ENCODE measurements at places on chromosomes 6 and 20.
A peak's percentile ranks its signal among the peaks of the same experiment; 100 is the strongest.

DNA sequence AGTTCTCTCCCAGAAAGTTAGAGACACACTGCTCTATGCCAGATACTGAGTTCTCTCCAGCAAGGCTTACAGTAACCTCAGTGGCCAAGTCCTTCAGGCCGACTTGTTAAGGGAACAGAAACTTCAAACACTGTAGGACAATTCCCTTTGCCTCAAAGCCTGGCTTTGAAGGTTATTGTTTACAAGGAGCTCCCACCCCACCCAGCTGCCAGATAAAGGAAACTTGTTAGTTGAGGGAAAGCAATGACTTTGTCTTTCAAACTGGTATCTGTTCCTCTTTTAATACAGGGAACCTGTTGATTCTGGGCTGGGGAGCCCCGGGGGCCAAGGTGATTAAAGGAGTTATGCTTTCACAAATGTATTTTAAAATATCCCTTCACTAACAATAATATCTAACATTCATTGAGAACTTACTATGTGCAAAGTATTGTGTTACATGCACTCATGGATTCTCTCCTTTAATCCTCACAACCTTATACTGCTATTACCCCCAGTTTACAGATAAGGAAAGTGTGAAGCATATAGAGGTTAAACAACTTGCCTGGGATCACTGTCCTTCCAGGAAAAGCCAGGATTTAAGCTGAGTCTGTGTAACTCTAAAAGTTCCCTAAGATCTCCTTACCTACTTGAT, 27.6 kb upstream of the CDKN1A start:
- no peak for DNase-seq

GRCh38 chr6:33961691-33962090, 157.9 kb upstream of the MLN start:
- DNase-seq = no peak

GRCh38 chr6:36668591-36668990, 9.9 kb upstream of the CDKN1A start:
- no peak for DNase-seq

GRCh38 chr6:154406301-154406700, 49.7 kb upstream of the IPCEF1 start:
- no peak for DNase-seq

DNA sequence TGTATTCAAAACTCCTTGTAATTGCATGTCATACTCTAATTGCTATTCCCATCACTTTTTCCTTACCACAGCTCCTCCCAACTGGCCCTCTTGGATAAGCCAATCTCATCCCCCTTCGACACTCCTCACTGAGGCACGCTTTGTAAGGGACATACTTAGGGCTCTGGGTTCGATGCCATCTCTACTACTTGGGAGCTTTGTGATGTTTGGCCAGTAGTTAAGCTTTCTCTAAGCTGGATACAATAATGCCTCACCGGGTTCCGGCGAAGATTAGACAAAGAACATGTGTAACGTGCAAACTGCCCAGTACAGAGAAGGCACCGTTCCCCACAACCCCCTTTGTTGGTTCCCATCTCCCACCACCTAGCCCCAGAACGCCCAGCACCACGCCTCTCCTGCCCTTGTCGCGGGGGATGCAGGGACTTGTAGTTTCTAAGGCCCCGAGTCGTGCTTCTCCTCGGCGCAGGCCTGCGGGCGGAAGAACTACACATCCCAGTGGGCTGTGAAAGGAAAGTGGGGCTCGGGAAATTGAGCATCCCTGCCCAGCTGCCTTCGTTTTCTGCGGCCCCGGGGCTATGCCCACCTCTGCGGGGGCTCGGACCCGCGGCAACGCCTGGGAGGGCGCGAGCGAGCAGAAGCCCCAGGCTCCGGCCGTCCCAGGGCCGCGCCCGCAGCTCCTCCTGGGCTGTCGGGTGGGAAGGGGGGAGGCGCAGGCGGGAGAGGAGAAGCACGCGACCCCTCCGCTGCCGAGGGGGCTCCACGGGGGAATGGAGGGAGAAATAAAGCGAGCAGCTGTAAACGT, 1.1 kb upstream of the ZDHHC14 start:
- peak; percentile 78 for DNase-seq

- DNase-seq = no peak
Observed at GRCh38 chr20:14951707-14952418, 614.5 kb upstream of the FLRT3 start.

DNA sequence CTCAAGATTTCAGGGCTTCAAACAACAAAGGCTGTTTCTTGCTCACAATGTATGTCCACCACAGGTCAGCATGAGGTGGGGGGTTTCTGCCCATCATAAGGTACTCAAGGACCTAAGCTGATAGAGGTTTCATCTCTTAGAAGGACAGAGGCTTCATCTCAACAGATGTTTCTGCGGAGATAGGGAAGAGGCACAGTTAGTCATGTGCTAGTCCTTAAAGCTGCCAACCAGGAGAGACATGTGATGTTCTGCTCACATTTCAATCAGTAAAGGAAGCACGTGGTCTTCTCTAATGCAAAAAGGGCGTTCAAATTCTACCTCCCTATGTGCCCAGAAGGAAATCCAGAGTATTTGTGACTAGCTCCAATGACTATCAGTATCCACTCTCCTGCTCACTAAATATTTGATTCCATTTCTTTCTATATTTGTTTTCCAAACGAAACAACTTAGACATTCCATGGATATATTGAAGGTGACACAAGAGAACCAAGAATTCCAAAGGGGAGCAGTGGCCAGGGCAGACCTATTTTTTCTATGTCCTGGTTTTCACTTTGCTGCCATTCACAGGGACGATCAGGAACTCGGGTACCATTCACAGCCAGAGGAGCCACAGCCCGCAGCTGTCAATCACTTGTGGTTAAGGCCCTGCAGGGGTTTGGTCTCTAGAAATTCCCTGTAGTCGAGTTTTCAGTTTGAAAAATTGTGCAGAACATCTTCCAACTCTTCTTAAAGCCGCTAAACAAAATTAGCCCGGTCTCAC, 173.2 kb upstream of the FOXA2 start:
- no peak for DNase-seq

DNA sequence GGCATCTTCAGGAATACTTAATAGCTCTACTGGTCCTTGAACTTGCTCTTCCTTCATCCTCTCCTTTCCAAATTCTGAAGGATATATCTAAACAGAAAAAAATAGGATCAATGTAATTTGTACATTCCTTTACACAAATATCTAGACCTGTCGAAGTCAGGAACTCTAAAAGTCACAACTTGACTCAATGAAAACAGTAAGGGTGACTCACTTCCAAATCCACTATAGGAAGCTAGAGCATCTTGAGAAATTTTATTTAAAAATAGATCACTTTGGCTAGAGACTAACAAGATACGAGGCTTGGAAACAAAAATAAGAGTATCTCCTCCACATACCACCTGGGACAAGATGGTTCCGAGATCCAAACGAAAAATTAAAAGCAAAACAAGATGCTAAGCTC, 12.2 kb downstream of the ESF1 start:
- no peak for DNase-seq

- no peak for DNase-seq
Observed at GRCh38 chr6:170443151-170443662, 109.9 kb downstream of the PSMB1 start.

DNA sequence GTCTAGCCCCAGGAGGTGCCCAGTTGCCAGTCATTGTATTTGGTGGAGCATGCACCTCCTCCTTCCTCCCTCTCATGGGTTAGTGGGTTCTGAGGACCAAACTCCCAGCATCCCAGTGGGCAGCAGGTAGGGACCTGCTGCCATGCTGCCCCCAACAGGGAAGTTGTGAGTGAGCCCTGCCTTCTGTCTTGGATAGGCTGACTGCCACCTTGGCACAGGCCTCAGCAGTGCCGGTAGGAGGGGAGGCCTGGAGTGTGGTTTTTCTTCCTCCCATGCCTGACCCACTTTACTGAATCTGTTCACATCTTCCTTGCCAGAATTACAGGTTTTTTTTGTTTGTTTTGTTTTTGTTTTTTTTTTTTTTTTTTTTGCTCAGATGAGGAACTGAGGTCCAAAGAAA, 24.5 kb downstream of the PLCG1 start:
- DNase-seq = no peak

GRCh38 chr6:118548136-118548535, at the start of gene PLN:
Gene PLN, plus strand, starts transcription at chr6:118548296. Its CDS starts 10,626 bp downstream, at chr6:118558922.
- no peak for DNase-seq

GRCh38 chr6:48027704-48028435, 83.1 kb downstream of the PTCHD4 start:
- no peak for DNase-seq

DNA sequence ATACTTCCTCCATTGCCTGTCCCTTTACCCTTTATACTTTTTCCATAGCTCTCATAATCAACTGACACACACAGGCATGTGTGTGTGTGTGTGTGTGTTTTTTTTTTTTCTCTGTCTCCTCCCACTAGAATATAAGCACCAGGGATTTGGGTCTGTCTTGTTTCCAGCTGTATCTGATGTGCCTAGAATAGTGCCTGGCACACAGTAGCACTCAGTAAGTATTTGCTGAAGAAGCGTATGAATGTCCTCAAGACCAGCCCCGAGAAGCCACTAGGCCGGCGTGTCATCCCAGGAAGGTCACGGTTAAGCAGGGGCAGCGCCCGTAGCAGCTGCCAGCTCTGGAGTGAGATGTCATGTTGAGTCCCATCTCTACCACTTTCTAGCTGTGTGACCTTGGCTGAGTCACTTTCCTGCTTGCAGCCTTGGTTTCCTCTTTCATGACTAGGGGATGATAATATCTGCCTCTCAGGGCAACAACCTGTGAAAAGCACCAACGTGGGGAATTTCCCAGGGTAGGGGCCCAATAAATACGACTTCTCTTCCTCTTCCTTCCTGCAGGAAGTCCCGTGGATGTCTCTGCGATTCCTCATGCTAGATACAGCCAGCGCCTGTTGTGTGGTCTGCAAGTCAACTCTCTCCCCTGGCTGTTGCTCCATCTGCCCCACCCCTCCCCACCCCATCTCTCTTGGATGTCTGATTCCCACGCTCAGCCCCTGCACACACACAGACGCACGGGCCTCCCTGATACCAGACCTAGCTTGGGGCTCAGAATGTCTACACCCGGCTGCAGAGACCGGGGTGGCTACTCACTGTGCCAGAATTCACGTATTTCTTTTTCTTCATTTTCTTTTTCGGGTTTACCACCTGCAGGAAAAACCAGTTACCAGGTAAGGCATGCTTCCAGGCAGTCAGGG, 58.1 kb downstream of the RAB44 start:
- peak; percentile 82 for DNase-seq

DNA sequence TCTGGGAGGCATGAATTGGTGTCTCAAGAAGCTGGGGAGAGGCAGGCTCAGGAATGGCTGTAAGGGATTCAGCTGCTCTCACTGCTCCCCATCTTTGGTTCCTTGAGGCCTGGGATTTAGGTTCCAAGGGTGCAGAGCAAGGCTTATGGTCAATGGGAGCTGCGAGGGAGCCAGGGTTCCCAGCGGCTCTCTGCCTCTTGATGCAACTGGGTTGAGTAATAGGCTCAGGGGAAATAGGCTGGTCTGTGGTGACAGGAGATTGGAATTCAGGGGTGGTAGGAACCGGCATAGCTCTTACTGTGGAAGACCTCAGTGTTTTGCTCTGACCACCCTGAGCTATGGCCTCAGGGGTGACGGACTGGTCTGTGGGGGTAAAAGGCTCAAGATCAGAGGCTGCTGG, 13.0 kb upstream of the NRM start:
- no peak for DNase-seq

DNA sequence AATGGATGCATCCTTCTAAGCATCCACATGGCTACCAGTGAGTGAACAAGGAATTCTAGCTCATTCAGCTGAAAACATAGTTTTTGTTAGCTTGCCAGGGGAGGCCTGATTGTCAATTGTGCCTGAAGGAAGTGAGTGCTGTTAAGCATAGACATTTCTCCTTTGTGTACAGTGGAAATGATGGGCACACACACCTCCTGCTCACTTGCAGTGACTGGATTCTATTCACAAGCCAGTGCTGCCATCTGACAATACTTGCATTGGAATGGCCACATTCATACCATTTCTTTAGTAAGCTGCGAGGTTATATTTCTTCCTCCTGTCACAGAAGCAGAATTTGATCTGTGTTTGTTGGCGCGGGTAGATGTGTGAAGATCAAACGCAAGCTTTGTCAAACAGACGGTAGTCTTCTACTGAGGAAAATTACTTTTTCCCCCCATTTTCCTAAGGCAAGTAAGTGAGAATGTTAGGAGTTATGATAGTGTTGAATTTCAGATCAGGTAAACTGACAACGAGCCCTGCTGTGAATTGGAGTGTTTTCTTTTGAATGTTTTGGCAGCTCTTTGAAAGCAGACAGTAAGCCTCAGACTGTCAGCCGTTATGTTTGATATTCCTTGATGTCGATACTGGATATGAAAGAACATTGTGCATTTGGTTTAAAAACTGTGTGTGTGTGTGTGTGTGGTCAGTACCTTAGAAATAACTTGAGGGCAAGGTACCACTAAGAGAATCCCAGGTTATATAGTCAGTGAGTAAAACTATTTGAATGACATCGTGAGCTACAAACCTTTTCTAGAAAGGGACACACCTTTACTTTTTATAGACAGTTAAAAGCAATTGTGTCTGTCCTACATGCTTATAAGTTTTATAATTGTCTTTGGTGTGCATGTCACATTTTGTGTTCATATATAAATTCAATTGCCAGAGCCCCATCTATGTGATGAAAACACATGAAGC, 84.2 kb upstream of the BMP2 start:
- no peak for DNase-seq

DNA sequence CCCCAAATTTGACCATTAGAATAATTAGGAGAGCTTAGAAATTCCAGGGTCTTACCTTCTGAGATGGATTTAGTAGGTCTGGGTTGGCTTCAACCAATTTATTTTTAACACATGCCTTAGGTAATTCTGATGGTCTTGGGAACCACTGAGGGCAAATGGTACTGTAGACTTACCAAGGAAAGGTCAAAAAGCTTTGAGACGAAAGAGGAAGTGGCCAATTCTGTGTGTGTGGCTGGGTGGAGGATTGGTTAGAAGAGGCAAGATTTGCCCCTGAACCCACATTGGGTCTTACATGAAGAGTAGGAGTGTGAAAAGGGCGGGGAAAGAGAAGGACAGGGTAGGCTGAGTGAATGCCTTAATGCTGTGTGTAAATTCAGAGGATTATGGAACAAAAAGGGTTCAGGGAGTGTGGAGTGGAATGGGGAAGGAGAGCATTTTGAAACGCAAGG, 2.7 kb downstream of the ITCH start:
- DNase-seq = peak; percentile 80

- no peak for DNase-seq
Observed at GRCh38 chr6:109323241-109323640, 59.0 kb downstream of the CD164 start.

- no peak for DNase-seq
Observed at GRCh38 chr20:1702855-1703254, 45.3 kb upstream of the SIRPG start.

- no peak for DNase-seq
Observed at GRCh38 chr6:150722614-150723344, 123.1 kb downstream of the PLEKHG1 start.

GRCh38 chr6:152314483-152314832, 322.7 kb downstream of the SYNE1 start:
- no peak for DNase-seq
